ENCODE measurements at places on chromosomes 1 and 21.
A peak's percentile ranks its signal among the peaks of the same experiment; 100 is the strongest.

- no peak for DNase-seq
Measured at GRCh38 chr1:185795181-185795580, 61.0 kb downstream of the HMCN1 start.

DNA sequence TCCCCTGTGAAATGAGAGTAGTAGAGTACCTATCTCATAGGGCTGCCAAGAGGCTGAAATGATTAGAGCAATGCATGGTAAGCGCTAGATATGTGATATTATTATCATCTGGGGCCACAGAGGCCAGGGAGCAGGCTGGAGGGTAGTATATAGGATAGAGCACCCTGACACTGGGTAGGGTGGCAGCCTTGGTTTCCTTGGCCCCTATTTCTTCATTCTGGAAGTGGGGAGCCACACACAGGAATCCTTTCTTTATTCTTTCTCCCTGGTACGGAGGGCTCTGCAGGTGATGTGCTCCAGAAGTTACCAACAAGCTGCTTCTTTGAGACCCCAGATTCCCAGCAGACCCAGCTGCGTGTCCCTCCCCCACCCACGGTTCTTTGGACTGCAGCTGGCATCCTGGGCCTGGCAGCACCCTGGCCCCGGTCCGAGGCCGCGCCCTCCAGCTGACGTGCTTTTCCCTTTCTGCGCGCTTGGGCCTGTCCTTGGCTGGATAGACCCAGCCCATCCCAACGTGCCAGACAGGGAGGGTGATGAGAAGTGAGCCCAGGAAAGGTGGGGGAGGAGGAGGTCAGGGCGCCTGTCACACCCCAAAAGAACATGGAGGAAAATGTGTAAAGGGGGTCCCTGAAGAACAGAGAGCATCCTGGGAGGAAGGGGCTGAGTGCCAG is 18.2 kb downstream of the INAVA start:
- DNase-seq, result no peak

DNA sequence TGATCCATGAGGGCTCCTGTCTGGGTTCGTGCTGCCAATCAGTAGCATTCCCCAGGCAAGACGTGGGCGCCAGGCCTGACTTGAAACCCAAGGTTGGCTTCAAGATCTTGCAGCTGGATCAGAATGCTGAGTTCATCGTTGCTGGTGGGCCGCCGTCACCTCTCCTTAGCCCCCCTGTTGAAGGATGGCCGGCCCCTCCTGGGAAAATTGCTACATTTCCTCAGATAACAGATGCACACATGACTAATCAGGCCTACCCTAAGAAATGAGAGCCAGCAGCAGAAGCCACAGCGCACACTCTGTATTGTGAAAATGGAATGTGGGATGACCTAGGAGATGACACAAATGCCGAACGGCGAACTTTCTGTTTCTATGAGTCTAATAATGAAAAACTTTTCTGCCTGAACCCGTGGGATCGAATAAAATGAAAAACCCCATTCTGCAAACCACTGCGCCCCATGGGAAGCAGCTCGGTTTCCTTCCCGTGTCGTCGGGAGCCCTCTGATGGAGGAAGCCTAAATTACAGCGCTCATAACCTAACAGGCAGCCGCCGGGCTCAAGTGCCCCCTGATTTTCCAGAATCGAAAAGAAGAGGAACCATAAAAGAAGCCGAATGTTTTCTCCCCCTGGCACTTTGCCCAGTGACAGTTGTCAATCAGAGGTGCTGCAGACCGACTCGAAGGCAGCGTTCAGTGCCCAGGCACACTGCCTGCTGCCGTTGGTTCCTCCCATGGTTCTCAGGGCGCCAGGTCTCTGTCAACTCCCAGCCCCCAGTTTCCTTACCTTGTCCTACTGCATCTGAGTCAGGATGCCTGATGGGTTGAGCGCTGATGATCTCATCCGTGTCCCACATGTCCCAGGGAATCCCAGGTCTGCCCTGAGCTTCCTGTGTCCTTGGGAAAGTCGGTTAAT is 38.2 kb upstream of the H6PD start:
- DNase-seq, result peak; percentile 75

DNA sequence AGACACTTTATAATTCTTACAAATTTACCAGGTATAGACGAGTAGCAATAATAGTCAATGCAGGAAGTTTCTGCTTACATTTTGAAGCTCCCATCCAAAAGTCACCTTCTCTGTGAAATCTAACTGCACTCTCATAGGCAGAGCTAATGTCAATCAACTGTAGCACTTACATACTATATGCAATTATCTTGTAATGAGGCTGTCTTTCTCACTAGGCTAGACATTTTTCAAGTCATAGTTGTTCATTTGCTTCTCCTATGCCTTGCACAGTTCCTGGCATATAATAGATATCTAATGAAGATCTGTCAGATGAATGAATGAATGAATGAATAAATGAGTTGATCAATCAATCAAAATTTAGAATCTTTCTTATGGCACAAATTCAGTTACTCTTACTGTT is 273.0 kb upstream of the DAB1 start:
- no peak for DNase-seq

- no peak for DNase-seq
Measured at GRCh38 chr1:73065339-73066041, 783.2 kb upstream of the NEGR1 start.

DNA sequence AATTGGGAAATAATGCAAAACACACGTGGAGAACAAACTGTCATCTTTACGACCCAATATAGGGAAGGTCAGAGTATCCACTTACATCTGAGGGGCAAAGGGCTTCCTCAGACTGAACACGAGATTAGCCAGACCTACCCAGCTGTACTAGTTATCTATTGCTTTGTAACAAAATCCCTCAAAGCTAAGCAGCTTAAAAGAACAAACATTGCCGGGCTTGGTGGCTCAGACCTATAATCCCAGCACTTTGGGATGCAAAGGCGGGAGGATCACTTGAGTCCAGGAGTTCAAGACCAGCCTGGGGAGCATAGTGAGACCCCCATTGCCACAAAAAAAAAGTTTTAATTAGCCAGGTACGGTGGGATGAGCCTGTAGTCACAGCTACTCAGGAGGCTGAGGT is 262.8 kb downstream of the LTN1 start:
- DNase-seq, result no peak

DNA sequence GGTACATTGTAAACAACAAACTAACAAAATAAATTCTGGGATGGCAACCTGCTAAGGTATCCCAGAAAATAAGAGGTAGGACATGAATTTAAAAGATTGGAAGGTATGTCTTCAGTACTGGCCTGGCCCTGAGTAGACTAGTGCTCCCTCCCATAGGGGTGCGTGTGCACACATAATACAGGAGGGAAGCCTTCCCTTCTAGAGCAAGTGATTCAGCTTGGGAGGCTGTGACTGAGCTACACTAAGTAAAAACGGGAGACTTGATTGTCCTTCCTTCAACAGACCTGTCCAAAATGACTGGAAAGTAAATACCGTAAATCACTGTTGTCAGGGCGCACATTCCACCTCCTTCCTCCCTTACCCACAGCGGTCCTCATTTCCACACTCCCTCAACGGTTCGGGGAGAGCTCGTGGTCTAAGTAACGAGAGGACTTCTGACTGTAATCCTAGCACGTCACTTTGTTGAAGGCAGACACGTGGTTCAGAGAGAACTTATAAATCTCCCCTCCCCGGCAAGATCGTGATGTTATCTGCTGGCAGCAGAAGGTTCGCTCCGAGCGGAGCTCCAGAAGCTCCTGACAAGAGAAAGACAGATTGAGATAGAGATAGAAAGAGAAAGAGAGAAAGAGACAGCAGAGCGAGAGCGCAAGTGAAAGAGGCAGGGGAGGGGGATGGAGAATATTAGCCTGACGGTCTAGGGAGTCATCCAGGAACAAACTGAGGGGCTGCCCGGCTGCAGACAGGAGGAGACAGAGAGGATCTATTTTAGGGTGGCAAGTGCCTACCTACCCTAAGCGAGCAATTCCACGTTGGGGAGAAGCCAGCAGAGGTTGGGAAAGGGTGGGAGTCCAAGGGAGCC is at the start of gene TGFB2:
Gene TGFB2, plus strand, starts transcription at position 523 of the 859 bp plus-strand sequence. CDS start 1,366 bp downstream, outside the sequence.
- DNase-seq, result peak; percentile 14

- no peak for DNase-seq
Measured at GRCh38 chr1:239795304-239795703, 296.4 kb upstream of the FMN2 start.

GRCh38 chr1:172277275-172277674 is 143.2 kb upstream of the C1orf105 start:
- no peak for DNase-seq

- no peak for DNase-seq
Measured at GRCh38 chr1:242546849-242547729, 22.6 kb upstream of the PLD5 start.

GRCh38 chr21:28212061-28212460 is 780.6 kb downstream of the LTN1 start:
- DNase-seq, result no peak

- DNase-seq, result no peak
Measured at GRCh38 chr1:212364985-212365384, 49.7 kb downstream of the PACC1 start.

- DNase-seq, result no peak
Measured at GRCh38 chr1:229869240-229869639, 197.8 kb upstream of the GALNT2 start.

- DNase-seq, result peak; percentile 50
Measured at GRCh38 chr21:41895643-41896493, 16.7 kb upstream of the PRDM15 start.

- DNase-seq, result no peak
Measured at GRCh38 chr1:93839307-93839706, 39.7 kb downstream of the DNTTIP2 start.

DNA sequence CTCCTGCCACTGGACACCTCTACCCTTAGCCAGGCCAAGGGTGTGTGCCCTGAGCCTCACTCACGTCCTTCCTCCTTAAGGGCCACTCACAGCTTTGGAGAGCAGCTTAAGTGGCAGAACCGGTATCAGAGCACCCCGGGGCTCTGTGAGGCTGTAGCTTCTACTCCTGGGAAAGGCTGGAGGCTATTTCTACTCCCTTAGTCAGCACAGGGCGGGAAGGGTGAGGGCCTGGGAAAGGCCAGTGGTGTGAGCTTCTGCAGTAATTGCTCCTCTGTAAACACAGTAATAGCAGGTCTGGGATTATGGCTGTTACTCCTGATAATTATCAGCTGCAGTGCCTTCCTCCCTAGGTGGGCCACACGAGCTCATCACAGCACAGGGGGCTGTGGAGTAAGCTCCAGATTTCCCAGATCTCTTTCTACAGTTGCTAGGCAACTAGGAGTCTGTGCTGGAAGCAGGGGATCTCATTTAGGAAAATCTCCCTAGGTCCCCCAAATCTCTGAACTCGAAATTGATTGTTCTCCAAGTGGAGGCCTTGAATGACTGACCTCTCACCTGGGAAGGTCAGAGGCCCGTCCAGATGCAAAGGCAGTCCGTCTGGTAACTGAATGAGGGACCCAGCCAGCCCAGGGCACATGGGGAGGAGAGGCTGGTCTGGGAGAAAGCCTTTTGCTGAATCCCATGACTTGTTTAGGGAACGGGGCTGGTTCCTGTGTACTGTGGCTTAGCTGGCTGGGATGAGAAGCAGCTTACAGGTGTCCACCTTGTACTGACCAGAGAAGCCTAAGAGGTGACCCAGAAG is 29.3 kb downstream of the IER5 start:
- no peak for DNase-seq
